Epithelial cell of proximal tubule (primary cell): ENCODE measurements at places on chromosomes 4 and X. TPM values are rescaled to one million over a fixed set of nuclear protein-coding genes. Genes with fewer than 3 reads are reported as not detected.

- DNase-seq = no peak
These were observed 23.0 kb upstream of the DHX15 start for GRCh38 chr4:24607334-24607733.

DNA sequence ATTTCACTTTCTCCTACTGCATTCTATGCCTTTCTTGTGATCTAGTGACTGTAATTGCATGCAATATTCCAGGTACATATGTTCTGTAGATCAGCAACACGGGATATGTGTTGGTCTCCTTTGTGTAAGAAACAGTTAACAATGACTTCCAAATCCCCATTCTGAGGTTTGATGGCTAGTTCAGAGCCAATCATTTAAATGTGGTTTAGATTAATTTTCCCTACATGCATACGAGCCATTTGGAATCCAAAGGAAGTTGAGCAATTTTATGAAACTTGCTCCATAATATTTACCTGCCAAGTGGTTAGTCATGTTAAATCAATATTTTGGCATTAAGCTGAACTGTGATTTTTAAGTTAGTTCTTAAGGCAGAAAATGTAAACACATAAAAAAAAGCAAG, 172.8 kb upstream of the DCAF12L2 start:
- no peak for DNase-seq

DNA sequence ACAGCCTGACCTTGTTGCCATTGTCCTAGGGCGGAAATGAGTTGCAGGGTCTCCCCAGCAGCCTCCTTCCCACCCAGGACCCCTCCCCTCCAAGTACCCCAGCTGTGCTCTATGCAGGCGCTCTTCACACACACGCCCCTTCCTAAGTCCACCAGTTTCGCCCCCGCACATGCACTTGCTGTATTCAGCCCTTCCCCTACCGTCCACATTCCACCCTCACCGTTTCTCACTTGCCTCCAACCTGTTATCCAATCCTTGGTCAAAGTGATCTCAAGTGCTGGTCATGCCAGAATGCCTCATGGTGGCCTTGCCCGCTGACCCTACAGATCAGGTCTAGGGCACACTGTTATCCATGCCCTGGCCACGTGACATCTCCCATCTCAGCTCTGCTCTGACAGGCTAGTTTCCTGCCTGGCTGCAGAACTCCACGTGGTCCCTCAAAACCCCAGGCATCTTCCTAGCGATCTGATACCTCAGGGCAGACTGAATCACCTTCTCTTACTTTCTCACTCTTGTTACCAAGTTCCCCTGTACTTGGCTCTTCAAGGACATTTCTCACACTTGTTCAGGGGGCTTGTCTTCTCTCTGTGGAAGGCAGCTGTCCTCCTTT, 39.7 kb downstream of the NSG1 start:
- no peak for DNase-seq

- no peak for DNase-seq
These were observed 9.8 kb upstream of the ANXA5 start for GRCh38 chr4:121706595-121707021.

Gene ZIC3
- total RNA-seq = not detected in 2 replicates

Gene MAGEA6
- total RNA-seq = not detected in 2 replicates
